ENCODE measurements at places on chromosomes 4 and X.

DNA sequence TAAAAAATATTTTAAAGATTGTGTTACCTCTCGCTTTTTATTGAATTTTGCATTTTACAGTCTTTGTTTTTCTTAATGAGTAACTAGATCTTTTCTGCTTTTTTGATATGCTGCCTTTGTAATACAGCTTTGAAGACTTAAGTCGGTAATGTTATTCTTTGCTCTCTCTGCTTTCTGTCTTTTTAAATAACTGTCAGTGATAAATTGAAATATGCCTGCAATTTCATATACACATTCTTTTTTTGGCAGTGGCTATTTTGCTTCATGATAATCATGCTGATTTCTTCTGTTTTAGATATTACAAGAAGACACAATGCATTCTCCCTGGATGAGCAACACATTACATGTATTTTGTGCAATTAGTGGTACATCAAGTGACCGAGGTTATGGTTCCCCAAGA lies 42.0 kb upstream of the IL13RA1 start:
- DNase-seq, result no peak

DNA sequence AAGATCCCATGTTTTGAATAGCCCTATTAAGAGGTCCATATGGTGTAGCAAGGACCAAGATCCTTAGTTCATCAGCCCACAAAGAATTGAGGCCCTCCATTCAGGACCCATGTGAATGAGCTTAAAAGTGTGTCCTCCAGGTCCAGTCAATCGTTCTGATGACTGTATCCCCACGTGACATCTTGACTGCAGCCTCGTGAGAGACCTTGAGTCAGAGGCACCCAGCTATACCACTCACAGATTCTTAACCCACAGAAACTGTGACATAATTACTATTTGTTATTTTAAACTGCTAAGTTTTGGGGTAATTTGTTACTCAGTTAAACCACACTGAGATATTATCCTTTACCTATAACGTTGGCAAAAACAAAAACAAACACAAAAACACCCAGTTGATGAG lies 62.4 kb downstream of the ZNF182 start:
- no peak for DNase-seq

DNA sequence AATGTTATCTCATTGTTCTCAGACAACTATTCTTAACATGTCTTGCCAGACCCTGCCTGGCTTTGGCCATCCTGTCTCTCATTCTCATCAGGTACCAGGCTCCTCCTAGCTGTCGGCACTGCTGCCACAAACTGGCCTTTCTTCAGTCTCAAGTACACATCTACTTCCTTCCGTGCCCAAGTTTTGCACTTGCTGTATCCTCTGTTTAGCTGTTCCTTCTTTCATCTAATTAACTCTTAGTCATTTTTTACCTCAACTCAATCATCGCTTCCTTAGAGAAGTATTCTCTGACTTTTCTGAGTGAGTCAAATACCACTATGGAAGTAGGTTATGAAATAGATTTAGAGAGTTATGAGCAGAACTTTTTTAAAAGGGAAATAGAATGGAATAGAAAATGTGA lies 19.7 kb downstream of the CXCL3 start:
- no peak for DNase-seq

DNA sequence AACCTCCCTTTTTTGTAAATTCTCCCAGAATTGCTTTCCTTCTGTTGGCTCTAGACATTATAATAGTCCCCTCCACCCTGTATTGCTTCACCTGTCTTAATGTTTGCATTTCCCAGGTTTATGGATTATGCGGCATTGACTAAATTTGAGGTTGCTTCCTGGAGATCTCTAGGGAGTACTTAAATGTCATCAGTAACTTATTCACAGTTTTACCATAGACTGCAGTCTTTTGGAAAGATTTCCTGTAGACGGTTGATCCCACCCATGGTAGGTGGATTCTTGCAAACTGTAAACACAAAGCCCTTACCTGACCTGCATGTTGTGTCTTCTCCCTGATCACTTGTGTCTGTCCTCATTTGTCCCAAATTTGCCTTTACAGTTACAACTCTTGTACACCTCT lies 6.2 kb upstream of the NOX1 start:
- no peak for DNase-seq

- DNase-seq, result no peak
Observed at GRCh38 chr4:46387956-46388355, 2.0 kb downstream of the GABRA2 start.

DNA sequence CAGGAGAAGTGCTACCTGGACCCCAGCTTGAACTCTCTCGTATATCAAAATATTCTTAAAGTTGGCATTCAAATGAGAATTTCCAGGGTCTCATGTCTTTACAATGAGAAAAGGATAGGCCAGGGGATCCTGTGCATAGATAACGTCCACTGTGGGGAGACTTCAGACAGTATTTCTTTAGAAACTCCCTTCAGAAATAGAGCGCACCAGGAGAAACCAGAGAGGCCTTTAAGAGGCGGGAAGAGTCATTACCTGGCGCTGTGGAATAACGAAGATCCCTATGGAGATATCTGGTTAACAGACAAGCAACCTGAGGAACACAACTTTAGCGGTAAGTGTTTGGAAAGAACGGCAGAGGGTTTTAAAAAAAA lies 600 bp downstream of the RADX start:
- no peak for DNase-seq

GRCh38 chrX:118727686-118728339 lies 407 bp downstream of the IL13RA1 start:
- peak; percentile 48 for DNase-seq

GRCh38 chr4:166538491-166539005 lies 665.5 kb downstream of the TLL1 start:
- DNase-seq, result no peak

GRCh38 chr4:95548738-95549245 lies at the start of gene UNC5C:
Gene UNC5C, minus strand, starts transcription at chr4:95548973.
- DNase-seq, result no peak

- DNase-seq, result no peak
Observed at GRCh38 chr4:141391771-141392170, 171.1 kb downstream of the ZNF330 start.
